ENCODE measurements at places on chromosomes 11 and 22. TPM values are rescaled to one million over a fixed set of nuclear protein-coding genes. Genes with fewer than 3 reads are reported as not detected.

GRCh38 chr11:130144141-130144540 lies 15.4 kb upstream of the ST14 start:
- peaks cover 41% of the 10 kb centered on the region for H3K4me1 ChIP-seq
- no peak overlapping the region for H3K4me3 ChIP-seq
- no peaks in the 10 kb centered on the region for H3K27me3 ChIP-seq
- no peak for DNase-seq
- H3K27ac ChIP-seq: no peak overlapping the region

GRCh38 chr11:35735903-35736302 lies 73.3 kb downstream of the TRIM44 start:
- H3K36me3 ChIP-seq: peaks cover 26% of the 10 kb centered on the region
- H3K4me3 ChIP-seq: no peak overlapping the region
- H3K27ac ChIP-seq: no peak overlapping the region
- no peaks in the 10 kb centered on the region for H3K27me3 ChIP-seq
- no peak for DNase-seq

DNA sequence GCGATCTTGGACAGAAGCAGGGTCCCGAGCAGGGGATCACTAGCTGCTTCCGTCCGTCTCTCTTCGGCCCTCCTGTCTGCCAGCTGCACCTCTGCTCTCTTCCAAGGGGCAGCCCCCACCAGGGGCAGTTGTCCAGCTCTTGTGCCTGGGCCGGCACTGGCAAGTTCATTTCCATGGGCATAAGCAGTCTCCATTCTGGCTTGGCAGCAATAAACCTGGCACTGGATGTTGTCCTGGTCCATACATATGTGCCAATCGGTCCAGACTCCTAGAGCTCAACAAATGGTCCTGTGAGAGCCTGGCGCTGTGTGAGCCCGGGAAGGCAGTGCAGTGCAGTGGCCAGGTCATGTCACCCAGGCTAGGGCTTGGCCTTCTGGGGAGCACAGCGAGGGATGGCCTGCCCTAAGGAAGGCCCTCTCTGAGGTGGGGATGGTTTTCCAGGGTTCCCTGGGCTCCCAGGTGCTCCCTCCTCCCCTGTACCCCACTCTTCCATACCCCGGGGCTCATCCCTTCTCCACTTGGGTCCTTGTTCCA lies 60.4 kb downstream of the RPS6KA4 start:
- DNase-seq: no peak
- H3K4me1 ChIP-seq: no peaks in the 10 kb centered on the region
- H3K36me3 ChIP-seq: no peaks in the 10 kb centered on the region
- H3K27ac ChIP-seq: no peak overlapping the region
- H3K4me3 ChIP-seq: no peak overlapping the region
- H3K27me3 ChIP-seq: no peaks in the 10 kb centered on the region

DNA sequence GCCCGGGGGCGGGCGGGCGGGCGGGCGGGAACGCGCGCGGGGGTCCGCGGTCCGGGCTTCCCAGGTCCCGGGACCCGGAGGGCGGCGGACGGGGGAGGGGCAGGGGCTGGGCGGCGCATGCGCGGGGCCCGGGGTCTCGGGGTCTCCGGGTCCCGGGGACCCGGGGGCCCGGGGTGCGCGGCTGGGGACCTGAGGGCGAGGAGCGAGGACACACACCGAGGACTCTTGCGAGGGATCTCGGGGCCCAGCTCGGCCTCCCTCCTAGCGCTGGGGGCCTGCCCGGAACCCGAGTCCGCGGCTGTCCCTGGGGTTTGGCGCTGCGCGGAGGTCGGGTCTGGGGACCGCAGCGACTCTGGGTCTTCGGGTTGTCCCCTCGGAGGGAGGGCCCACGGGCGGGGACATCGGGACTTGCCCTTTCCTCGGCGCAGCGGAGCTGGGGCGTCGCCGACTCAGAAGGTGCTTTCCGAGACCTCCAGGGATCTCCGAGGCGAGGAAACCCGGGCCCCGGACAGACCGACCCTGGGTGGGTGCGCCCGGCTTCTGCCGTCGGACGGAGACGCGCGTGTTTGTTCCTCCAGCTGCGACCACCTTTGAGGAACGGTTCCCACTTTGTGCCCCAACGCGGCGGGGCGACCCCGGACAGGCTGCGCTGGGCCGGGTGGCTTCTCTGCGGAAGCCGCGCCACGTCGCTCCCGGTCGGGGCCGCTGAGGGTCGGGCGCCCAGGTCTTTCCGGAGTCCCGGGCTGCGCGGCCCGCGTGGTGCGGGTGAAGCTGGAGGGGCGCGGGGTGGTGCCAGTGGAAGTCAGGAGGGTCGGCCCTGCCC lies 540 bp downstream of the PPARA start:
- peaks cover 15% of the 10 kb centered on the region for H3K36me3 ChIP-seq

DNA sequence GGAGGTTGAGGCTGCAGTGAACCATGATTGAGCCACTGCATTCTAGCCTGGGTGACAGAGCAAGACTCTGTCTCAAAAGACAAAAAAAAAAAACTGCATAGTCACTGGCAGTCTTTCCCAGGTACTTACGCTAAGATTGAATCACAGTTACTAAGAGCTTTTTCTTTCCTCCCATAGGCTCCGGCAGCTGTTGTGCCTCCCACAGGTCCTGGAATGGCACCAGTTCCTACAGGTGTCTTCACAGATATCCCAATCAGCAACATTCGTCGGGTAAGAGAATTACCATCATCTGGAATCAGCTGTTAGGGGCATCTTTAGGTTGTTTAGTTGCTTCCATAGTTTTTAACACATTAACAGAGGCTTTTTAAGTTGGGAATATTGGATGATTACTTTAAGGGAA lies 19.8 kb downstream of the DLAT start:
- H3K27me3 ChIP-seq: no peaks in the 10 kb centered on the region
- no peak overlapping the region for H3K27ac ChIP-seq
- H3K4me1 ChIP-seq: no peaks in the 10 kb centered on the region

- no peaks in the 10 kb centered on the region for H3K4me1 ChIP-seq
- H3K36me3 ChIP-seq: no peaks in the 10 kb centered on the region
- no peaks in the 10 kb centered on the region for H3K27me3 ChIP-seq
- H3K27ac ChIP-seq: no peak overlapping the region
- H3K4me3 ChIP-seq: no peak overlapping the region
These were observed 53.7 kb downstream of the TECTA start for GRCh38 chr11:121154486-121155314.

- no peak for DNase-seq
- H3K4me1 ChIP-seq: no peaks in the 10 kb centered on the region
- H3K27me3 ChIP-seq: no peaks in the 10 kb centered on the region
- no peaks in the 10 kb centered on the region for H3K36me3 ChIP-seq
- no peak overlapping the region for H3K4me3 ChIP-seq
These were observed 95.4 kb upstream of the LARGE1 start for GRCh38 chr22:34015642-34016041.

- no peaks in the 10 kb centered on the region for H3K27me3 ChIP-seq
- H3K4me3 ChIP-seq: no peak overlapping the region
- no peak overlapping the region for H3K27ac ChIP-seq
- peaks cover 17% of the 10 kb centered on the region for H3K4me1 ChIP-seq
- H3K36me3 ChIP-seq: no peaks in the 10 kb centered on the region
- no peak for DNase-seq
These were observed 33.4 kb downstream of the PLA2G6 start for GRCh38 chr22:38148245-38148644.

DNA sequence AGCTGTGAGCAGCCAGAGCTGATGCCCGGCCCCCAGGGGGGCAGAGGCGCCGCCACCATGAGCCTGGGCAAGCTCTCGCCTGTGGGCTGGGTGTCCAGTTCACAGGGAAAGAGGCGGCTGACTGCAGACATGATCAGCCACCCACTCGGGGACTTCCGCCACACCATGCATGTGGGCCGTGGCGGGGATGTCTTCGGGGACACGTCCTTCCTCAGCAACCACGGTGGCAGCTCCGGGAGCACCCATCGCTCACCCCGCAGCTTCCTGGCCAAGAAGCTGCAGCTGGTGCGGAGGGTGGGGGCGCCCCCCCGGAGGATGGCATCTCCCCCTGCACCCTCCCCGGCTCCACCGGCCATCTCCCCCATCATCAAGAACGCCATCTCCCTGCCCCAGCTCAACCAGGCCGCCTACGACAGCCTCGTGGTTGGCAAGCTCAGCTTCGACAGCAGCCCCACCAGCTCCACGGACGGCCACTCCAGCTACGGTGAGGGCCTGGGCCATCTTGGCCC lies 6.1 kb downstream of the CDC42EP1 start:
- H3K27ac ChIP-seq: peak overlapping the region; percentile 77
- peaks cover 2% of the 10 kb centered on the region for H3K27me3 ChIP-seq
- peaks cover 87% of the 10 kb centered on the region for H3K4me1 ChIP-seq

The KBTBD3 gene
- total RNA-seq: 10.4 TPM

The AAMDC gene
- 30.3 TPM for total RNA-seq

The DRD2 gene
- not detected for total RNA-seq

The PNPLA2 gene
- total RNA-seq: 137 TPM
